ENCODE measurements at places on chromosomes 5 and 9. TPM values are rescaled to one million over a fixed set of nuclear protein-coding genes. Genes with fewer than 3 reads are reported as not detected.

DNA sequence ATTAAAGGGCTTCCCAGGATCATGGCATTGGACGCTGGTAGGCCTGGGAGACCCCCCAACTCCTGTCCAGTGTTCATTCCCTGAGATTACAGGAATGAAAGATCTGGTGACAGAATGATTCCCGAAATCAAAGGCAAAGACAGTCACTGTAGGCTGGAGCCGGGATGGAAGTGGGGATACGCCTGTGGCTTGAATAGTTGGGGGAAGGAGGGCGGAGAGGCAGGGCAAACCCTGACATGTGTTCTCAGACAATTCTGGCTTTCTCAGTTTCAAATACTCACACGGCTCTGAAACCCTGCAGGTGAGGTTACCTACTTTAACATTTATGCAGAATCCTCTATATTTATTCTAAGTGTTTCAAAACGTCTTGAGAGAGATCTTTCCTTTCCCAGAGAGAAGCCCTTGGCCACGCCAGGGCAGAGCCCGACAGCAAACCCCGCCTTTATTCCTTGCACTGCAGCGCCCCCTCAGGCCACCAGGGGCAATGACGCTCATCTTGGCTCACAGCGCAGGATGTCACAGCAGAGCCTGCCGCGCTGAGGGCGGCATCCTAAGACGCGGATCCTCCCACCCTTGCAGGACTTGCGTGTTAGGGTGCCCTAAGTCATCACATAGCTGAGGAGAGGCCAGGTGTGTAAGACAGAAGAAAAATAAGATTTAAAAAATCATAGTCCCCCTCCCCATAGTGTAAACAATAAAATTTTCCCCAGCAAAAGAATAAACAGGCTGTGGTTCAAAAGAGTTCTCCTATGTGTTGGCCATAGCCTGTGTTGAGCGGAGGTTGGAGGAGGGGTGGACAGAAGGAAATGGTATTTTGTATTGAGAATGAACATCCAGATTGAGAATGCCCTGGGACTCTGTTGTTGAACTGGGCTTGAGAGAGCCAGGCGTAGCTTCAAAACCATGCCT is 284.5 kb downstream of the NTRK2 start:
- H3K4me1 ChIP-seq = no peaks in the 10 kb centered on the region
- H3K27me3 ChIP-seq = no peaks in the 10 kb centered on the region
- peak; percentile 80 for DNase-seq
- no peak overlapping the region for H3K27ac ChIP-seq
- no peak overlapping the region for H3K4me3 ChIP-seq

GRCh38 chr5:173629628-173630027 is 13.2 kb upstream of the BOD1 start:
- peaks cover 19% of the 10 kb centered on the region for H3K4me1 ChIP-seq
- DNase-seq = peak; percentile 68
- no peaks in the 10 kb centered on the region for H3K27me3 ChIP-seq
- H3K27ac ChIP-seq = no peak overlapping the region
- no peaks in the 10 kb centered on the region for H3K36me3 ChIP-seq

DNA sequence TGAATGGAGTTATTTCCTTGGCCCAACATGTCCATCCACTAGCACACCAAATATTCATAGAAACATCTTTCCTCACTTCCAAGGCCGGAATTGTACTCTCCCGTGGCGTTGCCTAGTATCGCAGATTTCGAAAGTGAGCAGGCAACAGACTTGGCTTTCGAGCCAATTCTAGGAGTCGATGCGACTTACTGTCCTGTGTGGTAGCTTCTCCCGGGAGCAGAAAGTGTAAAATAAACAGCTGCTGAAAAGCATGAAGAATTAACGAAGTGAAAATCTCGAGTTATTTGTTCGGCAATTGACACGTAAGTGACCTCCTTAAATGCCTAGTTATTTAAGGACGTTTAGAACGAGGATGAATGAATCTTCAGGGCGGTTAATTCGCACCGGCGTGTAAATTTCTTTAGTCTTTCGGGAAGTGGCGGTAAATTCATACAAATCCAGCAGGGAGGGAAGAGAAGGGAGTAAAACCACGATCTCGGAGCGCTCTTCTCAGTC is 449 bp upstream of the PCSK5 start:
- DNase-seq = no peak
- H3K36me3 ChIP-seq = no peaks in the 10 kb centered on the region
- peaks cover 24% of the 10 kb centered on the region for H3K27me3 ChIP-seq
- H3K27ac ChIP-seq = no peak overlapping the region
- peaks cover 11% of the 10 kb centered on the region for H3K4me1 ChIP-seq
- H3K4me3 ChIP-seq = no peak overlapping the region

DNA sequence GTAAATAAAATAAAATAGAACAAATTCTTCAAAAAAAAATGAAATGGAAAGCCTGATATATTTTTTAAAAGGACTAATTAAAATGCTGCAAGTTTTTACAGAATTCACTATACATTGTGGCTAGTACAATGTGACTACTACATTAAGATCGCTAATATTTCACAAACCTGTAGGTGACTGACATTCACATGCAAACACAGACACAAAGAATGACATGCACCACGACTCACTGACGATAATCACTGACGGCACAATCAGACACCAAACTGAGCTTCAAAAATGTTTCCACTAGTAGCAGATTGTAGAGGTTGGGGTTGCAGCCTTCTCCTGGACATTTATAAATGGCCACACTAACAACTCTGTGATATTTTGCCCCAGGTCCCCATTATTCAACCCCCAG is 637.7 kb upstream of the DMAC1 start:
- no peak overlapping the region for H3K27ac ChIP-seq
- DNase-seq = no peak
- no peaks in the 10 kb centered on the region for H3K36me3 ChIP-seq
- H3K27me3 ChIP-seq = no peaks in the 10 kb centered on the region
- H3K4me3 ChIP-seq = no peak overlapping the region

NPR3 gene
- not detected for total RNA-seq

DNA sequence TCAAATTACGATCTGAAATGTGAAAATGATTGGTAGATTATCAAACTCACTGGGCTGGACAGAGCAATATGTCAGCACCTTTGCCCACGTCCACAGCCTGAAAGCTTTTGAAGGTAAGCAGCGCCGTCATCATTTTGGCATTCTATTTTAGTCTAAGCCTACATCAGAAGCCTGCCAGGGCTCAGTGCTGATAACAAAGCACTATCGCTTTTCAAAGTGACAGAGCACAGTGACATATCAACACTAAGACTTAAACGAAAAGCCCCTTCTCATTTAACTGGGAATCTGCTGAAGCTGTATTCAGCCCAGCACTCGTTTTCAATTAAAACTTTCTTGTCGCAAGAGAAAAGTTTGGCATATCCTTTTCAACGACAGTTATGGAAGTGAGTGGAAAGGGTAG is 1076.3 kb downstream of the PTPRD start:
- H3K36me3 ChIP-seq = no peaks in the 10 kb centered on the region
- no peak overlapping the region for H3K4me3 ChIP-seq
- H3K27ac ChIP-seq = no peak overlapping the region
- H3K27me3 ChIP-seq = no peaks in the 10 kb centered on the region
- H3K4me1 ChIP-seq = no peaks in the 10 kb centered on the region

DNA sequence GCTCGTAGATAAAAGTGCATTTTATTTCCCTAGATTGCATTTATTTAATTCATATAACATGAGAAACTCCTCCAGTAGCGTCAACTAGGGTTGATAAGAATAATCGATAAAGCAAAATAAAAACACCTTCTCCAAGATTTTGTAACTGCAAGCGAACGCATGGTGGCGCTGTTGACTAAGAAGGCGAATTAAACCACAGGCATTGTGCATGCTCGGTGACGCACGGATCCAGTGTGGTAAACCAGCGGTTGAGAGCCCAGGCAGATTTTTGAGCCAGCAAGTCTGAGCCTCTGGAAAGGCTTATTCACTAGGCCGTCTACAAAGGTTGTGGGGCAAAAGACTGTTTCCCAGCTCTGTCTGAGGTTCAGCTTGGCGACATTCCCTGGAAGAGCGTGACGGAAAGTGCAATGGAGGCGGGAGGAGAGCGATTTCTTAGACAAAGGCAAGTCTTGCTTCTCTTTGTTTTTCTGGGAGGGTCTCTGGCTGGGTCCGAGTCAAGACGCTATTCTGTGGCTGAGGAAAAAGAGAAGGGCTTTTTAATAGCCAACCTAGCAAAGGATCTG is at the start of gene PCDHB3:
PCDHB3 (plus strand) TSS at position 231 of the 563 bp plus-strand sequence; CDS start at position 408, 177 bp downstream.
- no peaks in the 10 kb centered on the region for H3K36me3 ChIP-seq
- H3K27me3 ChIP-seq = no peaks in the 10 kb centered on the region
- no peaks in the 10 kb centered on the region for H3K4me1 ChIP-seq
- no peak within 1 kb of the TSS for H3K4me3 ChIP-seq

DNA sequence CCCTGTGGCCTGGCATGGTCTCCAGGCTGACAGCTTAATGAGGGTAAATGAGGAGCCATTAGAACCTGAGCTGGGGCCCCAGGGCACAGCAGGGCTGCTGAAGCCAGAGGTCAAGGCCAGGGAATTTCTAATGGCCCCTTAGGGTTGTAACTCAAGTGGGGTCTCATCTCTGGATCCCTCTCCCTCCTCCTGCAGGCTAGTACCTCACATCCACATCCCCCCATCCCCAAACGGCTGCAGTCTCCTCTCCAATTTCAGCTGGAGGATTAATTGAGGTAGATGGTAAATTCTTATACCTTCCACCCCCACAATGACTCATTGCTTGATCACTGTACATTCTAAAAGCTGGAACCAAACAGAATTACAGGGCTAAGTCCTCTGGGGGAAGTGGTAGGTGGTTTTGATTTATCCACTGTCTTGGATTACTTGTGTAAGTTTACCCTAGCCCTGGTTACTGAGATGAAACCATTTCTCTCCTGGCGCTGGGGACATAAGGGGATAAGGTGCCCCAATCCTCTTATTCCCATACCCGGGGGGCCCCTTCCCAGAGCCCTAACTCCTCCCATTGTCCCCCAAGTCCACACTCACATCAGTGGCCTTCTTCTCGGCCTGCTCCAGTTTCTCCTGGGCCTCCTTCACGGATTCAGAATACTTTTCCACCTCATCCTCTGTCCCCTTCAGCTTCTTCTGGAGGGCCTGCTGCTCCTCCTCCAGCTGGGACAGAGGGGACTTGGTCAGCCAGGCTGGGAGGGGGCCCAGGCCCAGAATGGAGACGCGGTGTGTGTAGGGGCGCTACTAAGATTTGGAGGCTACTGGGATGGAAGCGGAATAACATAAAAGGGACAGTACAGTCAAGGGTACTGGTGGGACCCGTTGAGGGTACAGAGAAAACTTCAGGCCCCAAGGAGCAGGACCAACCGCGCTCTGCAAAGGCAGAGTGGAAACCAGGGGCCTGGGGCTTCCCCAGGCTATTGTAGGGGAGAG is 875 bp downstream of the TPM2 start:
- no peak overlapping the region for H3K27ac ChIP-seq
- peaks cover 23% of the 10 kb centered on the region for H3K4me1 ChIP-seq
- H3K27me3 ChIP-seq = no peaks in the 10 kb centered on the region

- no peaks in the 10 kb centered on the region for H3K4me1 ChIP-seq
- no peak for DNase-seq
- no peaks in the 10 kb centered on the region for H3K27me3 ChIP-seq
- no peaks in the 10 kb centered on the region for H3K36me3 ChIP-seq
Measured at GRCh38 chr9:11103525-11103924, 490.7 kb upstream of the PTPRD start.

DNA sequence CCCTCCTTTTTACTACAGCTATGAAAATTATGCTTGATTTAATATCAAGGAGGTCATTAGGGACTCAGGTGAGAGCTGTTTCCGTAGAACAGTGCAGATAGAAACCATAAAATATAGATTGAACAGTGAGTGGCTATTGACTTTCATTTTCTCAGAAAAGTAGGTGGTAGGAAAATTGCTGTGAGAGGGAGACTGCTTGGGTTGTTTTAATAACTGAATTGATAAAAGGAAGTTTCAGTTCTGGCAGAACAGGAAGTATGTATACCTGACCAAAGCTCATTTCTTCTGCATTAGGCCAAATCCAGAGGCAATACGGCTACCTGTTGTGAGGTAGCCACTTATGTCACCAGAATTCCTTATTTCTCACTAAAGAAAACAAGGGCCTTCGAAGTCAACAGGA is 761.7 kb upstream of the ARRDC3 start:
- no peaks in the 10 kb centered on the region for H3K36me3 ChIP-seq
- no peaks in the 10 kb centered on the region for H3K4me1 ChIP-seq
- H3K27me3 ChIP-seq = no peaks in the 10 kb centered on the region
- H3K4me3 ChIP-seq = no peak overlapping the region

GRCh38 chr9:133335924-133336811 is at the start of gene SURF6:
Gene SURF6 (minus strand): TSS chr9:133336188. CDS start chr9:133336132, 56 bp downstream.
- peak within 1 kb of the TSS; percentile 98 for H3K27ac ChIP-seq
- H3K4me1 ChIP-seq = peaks cover 6% of the 10 kb centered on the region
- H3K27me3 ChIP-seq = no peaks in the 10 kb centered on the region

DNA sequence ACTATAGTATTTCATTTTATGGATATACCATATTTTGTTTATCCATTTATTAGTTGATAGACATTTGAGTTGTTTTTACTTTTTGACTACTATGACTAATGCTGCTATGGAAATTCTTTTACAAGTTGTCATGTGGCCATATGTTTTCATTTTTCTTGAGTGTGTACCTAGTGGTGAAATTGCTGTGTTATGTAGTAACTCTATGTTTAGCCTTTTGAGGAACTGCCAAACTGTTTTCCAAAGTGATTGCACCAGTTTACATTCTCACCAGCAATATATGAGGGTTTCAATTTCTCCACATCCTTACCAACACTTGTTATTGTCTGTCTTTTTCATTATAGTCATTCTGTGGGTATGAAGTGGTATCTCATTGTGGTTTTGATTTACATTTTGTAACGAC is 75.4 kb downstream of the GRIA1 start:
- H3K27me3 ChIP-seq = no peaks in the 10 kb centered on the region
- no peak for DNase-seq
- no peaks in the 10 kb centered on the region for H3K36me3 ChIP-seq
- H3K27ac ChIP-seq = no peak overlapping the region
- H3K4me1 ChIP-seq = no peaks in the 10 kb centered on the region
- H3K4me3 ChIP-seq = no peak overlapping the region

TAF11L10 gene
- 0.53 TPM for total RNA-seq

GTF2H2C gene
- total RNA-seq = 59.6 TPM

CATSPER3 gene
- 0.34 TPM for total RNA-seq

DNA sequence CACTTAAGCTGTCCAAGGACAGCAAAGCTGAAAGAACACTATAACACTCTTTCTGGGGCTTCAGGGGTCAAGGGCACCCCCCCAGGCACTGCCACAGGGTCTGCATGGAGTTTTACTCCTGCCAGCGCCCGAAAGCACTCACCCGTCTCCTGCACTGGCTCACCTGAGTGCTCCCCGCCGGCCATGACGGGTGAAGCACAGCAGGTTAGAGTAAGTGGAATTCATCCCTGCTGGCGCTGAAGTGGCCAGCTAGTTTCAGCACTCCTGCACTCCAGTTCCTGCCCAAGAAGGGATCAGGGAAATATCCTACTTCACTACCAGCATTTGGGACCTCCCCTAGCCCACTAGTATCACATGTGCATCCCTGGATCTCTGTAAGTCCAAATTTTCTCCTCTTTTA is 516.0 kb downstream of the ZNF608 start:
- DNase-seq = no peak
- no peaks in the 10 kb centered on the region for H3K27me3 ChIP-seq
- no peak overlapping the region for H3K4me3 ChIP-seq
- no peak overlapping the region for H3K27ac ChIP-seq

- DNase-seq = no peak
- no peak overlapping the region for H3K27ac ChIP-seq
- H3K36me3 ChIP-seq = no peaks in the 10 kb centered on the region
- H3K4me3 ChIP-seq = no peak overlapping the region
Measured at GRCh38 chr5:85132269-85132668, 747.6 kb upstream of the EDIL3 start.

GRCh38 chr5:140157032-140157781 is 17.8 kb upstream of the CYSTM1 start:
- peak; percentile 90 for DNase-seq
- H3K36me3 ChIP-seq = no peaks in the 10 kb centered on the region
- H3K27me3 ChIP-seq = no peaks in the 10 kb centered on the region
- H3K27ac ChIP-seq = no peak overlapping the region

FOXD4 gene
- total RNA-seq = 1.0 TPM
